ENCODE measurements at places on chromosomes 11 and 22.

- no peak for DNase-seq
These were observed 79.4 kb downstream of the EXT2 start for GRCh38 chr11:44174842-44175241.

DNA sequence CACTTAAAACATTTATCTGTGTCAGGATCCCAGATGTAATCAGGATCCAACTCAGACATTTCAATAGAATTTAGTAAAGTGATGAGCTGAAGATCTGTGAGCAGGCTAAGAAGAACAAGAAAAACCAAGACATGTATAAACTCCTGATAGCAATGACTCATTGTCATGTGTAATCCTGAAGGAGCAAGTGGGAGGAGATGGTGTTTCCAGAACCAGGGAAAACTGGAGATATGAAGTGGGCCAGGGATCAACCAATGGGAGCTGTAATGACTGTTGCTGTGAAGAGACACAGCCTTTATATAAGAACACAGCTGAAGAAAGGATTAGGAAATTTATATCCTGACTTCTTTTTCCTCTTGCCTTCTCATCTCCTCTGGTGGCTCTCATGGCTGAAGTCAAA, 682.5 kb upstream of the ARHGAP42 start:
- no peak for DNase-seq

GRCh38 chr22:42947211-42947990, 67.5 kb downstream of the PACSIN2 start:
- DNase-seq: no peak

DNA sequence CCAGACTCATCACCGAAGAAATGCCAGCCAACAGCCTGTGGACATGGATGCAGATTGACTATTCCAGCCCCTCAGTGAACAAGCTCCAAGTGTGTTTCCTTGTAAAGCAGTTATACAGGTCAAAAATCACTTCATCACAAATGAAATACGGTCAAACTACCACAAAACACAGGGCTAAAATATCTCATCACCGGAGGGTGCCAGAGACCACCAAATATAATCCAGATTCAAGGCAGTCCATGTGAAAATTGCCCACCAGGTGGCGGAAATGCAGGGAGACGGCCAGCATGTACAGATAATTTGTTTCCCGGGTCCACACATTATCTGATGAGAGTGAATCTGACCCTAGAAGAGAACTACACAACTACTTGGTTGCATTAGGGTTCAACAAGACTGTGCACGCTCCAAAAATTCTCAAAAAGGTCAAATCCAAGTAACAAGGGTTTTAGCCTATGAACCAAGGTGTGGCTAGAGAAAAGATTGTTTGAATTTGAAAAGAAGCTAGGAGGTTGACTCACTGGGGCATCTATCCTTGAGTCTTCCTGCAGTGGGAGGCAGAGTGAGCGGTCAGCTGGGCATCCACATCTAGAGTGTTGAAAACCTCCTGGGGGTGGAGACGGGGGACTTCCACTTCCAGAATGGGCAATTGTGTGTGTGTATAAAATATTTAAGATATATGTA, 71.7 kb downstream of the IGLL5 start:
- DNase-seq: no peak

All from D721Med (cell line).